ENCODE measurements at places on chromosomes 2 and 18.

- no peak for DNase-seq
Measured at GRCh38 chr2:55165626-55166025, 66.5 kb downstream of the CLHC1 start.

- no peak for DNase-seq
Measured at GRCh38 chr2:227383686-227384085, 4.1 kb downstream of the SCYGR1 start.

GRCh38 chr18:12597760-12598159 is 60.1 kb downstream of the SPIRE1 start:
- DNase-seq: no peak

DNA sequence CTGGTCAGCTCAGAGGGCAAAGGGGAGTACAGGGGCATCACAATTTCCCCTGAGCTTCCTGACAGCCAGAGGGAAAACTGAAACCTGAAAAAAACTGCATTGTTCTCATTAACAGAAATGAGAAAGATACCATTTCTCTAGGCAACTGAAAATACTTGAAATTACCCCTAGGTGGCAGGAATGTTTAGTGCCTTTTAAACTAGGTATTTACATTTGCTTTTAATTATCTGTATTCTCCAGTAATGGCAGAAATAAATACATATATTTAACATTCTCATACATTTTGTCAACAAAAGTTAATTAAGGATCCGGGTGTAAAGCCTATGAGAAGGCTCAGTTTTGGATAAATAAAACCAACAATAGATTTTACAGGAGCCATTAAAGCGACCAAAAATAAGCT is 34.5 kb downstream of the RPL31 start:
- DNase-seq: no peak

- DNase-seq: no peak
Measured at GRCh38 chr2:72415241-72415661, 267.6 kb upstream of the CYP26B1 start.

DNA sequence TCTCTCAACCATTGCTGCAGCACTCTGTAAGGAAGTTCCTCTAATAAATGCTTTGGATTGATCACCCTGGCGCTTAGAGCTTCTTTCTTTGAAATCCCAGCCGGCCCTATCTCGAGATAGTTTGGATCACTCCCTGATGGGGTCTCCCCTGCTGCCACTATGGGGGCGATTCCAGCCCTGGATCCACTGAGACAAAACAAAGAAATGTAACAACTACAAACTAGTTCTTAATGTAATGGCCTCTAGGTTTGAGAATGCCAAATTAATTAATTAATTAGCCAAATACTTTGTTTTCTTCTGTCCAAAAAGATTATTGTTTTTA is 15.2 kb downstream of the SRSF7 start:
- DNase-seq: no peak

GRCh38 chr2:145304501-145304900 is 784.6 kb upstream of the ZEB2 start:
- DNase-seq: no peak

- DNase-seq: no peak
Measured at GRCh38 chr2:128774320-128775216, 455.9 kb upstream of the HS6ST1 start.

DNA sequence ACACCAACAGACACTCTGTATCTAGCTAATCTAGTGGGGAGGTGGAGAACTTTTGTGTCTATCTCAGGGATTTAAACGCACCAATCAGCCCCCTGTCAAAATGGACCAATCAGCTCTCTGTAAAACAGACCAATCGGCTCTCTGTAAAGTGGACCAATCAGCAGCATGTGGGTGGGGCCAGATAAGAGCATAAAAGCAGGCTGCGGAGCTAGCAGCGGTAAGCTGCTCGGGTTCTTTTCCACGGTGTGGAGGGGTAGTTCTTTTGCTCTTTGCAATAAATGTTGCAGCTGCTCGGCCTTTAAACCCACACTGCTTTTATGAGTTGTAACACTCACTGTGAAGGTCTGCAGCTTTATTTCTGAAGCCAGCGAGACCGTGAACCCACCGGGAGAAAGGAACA is 51.3 kb upstream of the FOXI3 start:
- DNase-seq: no peak

GRCh38 chr2:176106581-176107539 is at the start of gene HOXD11:
Gene HOXD11 (plus strand): TSS chr2:176107280. CDS start chr2:176107356, 76 bp downstream.
- no peak for DNase-seq

DNA sequence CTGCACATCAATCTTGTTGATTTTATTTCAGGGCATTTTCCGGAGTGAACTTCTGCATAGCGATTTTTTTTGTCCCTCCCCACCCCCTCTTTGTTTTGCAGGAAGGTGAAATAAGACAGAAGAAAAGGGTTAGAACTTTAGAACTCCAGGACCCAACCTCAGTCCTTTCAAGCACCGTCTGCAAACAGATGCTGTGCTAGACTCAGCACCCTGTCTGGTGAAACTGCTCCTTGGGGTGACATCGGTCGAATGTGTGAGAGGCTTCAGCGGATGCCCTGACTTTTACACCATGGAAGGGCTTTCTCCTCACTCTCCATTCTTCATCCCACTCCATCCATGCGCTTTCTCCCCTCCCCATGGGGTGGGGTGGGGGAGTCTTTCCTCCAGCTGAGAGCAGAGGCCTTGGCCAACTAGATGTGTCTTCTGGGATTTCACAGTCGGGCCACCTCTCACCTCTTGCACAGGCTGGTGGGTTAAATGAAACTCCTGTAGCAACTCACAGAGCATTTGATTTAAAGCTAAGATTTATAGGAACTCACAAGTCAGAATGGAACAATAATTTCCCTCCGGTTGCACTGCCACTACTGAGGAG is 43.3 kb upstream of the EDAR start:
- DNase-seq: peak; percentile 14

DNA sequence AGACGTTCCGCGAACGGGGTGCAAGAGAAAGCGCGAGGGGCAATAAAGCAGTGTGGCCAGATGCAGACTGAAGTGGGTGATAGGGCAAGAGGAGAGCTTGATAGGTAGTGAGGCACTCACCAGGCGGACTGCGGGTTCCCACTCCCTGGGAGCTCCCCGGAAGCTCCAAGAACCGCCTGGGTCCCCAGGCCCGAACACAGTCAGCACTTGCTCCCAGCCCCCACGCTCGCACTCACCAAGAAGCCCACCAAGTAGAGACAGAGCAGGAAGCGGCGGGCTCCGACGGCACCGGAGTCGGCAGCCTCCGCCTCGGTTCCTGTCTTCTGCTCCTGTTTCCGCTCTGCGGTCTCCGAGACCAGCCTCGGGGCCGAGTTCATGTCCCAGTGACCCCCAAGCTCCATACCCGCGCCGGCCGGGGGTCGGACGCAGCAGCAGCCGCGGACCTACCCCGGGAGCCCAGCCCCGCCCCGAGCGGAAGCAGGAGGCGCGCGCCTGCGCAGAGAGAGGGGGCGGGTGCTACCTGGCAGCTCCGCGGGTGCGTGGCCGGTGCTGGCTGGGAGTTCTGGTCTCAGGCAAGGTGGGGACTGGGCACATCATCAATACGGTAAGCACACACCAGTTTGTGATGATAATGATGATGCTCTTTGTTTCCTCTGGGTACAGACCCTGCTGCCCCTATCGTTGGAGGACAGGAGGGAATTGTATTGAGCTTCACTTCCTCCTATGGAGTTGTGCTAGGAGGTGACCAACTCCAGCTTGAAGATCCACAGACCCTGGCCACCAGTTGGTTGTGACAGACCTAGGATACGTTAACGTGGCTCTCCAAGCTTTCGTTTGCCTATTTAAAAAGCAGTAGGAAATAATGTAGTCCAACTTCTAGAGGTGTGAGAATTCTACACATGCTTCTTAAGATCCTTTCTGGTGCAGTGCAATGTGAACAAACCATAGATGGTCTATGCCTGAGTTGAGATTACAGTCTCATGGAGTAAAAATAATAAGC is 25.1 kb upstream of the TMEM182 start:
- peak; percentile 80 for DNase-seq

DNA sequence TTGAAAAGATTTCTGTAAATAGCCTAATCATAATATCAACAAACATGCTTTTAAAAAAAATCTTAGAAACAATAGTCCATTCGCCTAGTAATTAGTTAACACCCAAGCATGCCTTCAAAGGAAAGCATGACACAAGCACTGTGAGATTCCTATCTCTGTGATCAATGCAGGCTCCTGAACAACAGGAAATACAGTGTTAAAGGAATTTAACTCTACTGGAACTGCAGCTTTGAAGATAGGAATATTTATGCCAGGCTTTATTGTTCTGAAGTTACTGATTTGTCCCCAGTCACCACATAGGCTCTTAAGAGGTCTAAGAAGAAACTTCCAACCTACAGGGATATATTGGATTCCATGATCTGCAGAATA is 15.4 kb upstream of the FAM124B start:
- no peak for DNase-seq

DNA sequence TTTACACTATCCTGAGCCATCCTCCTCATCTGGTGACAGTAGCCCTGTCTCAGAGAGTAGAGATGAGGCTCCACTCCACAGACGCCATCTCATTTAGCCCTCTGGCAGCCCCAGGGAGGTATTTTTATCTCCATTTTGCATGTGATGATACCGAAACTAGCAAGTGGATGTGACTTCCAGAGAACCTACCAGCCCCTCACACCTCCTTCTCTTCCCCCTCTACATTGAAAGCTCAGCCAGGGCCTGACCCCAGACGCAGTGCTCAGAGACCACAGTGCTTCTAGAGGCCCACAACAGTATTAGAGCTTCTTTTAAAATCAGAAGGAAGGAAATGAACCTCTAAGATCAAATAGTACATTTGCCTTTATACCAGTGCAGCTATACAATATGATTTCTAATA is 8.3 kb downstream of the GYPC start:
- DNase-seq: no peak

DNA sequence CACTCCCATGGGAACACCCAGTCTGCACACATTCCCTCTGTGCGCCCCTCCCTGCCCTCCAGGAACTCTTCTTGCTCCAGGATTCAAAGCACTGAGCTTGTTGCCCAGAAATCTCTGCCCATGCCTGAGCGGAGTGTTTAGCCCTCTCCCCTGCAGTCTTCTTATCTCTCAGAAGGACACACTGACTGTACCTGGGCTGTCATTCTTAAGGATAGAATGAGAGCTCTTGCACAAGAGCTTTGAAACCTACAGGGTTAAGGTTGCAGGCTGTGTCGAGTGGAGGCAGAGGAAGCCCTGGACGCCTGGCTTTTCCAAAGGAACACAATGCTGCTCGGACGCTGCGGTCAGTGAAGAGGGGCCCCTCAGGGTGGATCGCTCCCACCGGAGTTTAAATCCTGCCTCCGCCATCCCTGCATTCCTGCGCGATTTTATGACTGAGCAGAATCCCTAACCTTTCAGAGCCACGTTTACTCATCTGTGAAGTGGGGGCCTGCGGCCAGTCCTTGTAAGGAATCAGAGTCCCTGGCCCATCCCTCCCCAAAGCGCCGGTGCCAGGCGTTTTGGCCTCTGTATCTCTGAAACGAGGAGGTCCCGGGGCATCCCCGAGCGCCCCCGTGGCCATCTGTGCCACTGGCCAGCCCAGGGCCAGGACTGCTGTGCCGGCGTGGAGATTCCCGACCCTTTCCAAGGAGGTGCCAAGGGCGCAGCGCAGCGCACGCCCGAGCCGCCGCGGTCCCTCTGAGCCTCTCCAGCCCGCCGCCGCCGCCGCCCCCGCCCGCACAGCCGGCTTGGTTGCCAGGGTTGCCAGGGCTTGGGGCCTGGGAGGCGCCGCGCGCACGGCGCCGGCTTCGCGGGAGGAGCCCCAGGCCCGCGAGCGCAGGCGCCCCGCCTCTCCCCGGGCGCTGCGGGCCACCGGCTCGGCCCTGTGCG is 58.9 kb downstream of the FAM168B start:
- no peak for DNase-seq

GRCh38 chr2:236365258-236366048 is 101.2 kb upstream of the ASB18 start:
- DNase-seq: no peak
